Stomach (tissue), 19 donors: ENCODE measurements at places on chromosomes 1 and 21. TPM values are rescaled to one million over a fixed set of nuclear protein-coding genes. Genes with fewer than 3 reads are reported as not detected.
A peak's percentile ranks its signal among the peaks of the same experiment; 100 is the strongest.

The ETS2 gene
- 38.8 TPM for total RNA-seq

The AGMAT gene
- total RNA-seq, result 0.14 TPM

The C1orf52 gene
- total RNA-seq, result 8.1 TPM

The SLC35F3 gene
- under 0.01 TPM for total RNA-seq

The GLMN gene
- 1.8 TPM for total RNA-seq

The CD1E gene
- not detected for total RNA-seq

The CAMK2N1 gene
- total RNA-seq, result 8.2 TPM

The RGS8 gene
- total RNA-seq, result not detected

The TRIM62 gene
- total RNA-seq, result 18.1 TPM

The HHIPL2 gene
- total RNA-seq, result not detected

The RPTN gene
- total RNA-seq, result not detected

The TMIGD3 gene
- not detected for total RNA-seq

- no peak for DNase-seq
- no peaks in the 10 kb centered on the region for H3K4me1 ChIP-seq
- no peaks in the 10 kb centered on the region for H3K36me3 ChIP-seq
- H3K27ac ChIP-seq, result no peak overlapping the region
- no peaks in the 10 kb centered on the region for H3K27me3 ChIP-seq
- no peak overlapping the region for H3K4me3 ChIP-seq
Observed at GRCh38 chr1:33698361-33699035, 165.4 kb upstream of the HMGB4 start.

GRCh38 chr1:65109487-65109886 is 38.5 kb upstream of the AK4 start:
- H3K27ac ChIP-seq, result no peak overlapping the region
- H3K4me1 ChIP-seq, result peaks cover 6% of the 10 kb centered on the region
- no peak overlapping the region for H3K4me3 ChIP-seq
- no peak for DNase-seq
- H3K27me3 ChIP-seq, result no peaks in the 10 kb centered on the region

- no peaks in the 10 kb centered on the region for H3K27me3 ChIP-seq
- no peak for DNase-seq
- no peaks in the 10 kb centered on the region for H3K4me1 ChIP-seq
- no peak overlapping the region for H3K4me3 ChIP-seq
- no peak overlapping the region for H3K27ac ChIP-seq
- H3K36me3 ChIP-seq, result no peaks in the 10 kb centered on the region
Observed at GRCh38 chr1:76352741-76353435, 278.3 kb downstream of the ST6GALNAC3 start.

DNA sequence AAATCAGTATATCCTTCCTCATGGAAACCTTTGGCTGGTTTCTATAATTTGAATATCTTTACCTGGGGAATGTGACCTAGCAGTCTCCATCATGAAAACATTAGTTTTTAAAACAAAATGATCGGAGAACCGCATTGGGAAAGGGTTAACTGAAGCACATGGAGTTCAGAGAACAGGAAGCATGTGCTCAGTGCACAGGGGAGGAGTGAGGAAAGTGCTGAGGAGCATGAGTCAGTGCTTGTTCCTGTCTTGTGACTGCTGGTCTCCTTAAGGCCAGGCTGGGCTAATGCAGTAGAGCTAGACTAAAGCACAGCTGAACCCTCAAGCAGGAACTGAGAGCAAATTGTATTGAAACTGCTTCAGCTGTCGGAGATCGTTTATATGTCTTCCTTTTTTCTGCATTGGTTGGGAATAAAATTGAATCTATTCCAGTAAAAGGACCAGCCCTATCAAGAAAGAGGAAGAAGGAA is 5.8 kb downstream of the IFI16 start:
- DNase-seq, result peak; percentile 69
- no peaks in the 10 kb centered on the region for H3K27me3 ChIP-seq
- H3K4me1 ChIP-seq, result peaks cover 62% of the 10 kb centered on the region
- peaks cover 51% of the 10 kb centered on the region for H3K36me3 ChIP-seq
- peak overlapping the region; percentile 17 for H3K4me3 ChIP-seq

GRCh38 chr1:244614879-244615278 is 38.0 kb upstream of the DESI2 start:
- no peaks in the 10 kb centered on the region for H3K27me3 ChIP-seq
- H3K36me3 ChIP-seq, result no peaks in the 10 kb centered on the region
- H3K4me3 ChIP-seq, result no peak overlapping the region
- H3K4me1 ChIP-seq, result peaks cover 18% of the 10 kb centered on the region
- H3K27ac ChIP-seq, result peak overlapping the region; percentile 79

DNA sequence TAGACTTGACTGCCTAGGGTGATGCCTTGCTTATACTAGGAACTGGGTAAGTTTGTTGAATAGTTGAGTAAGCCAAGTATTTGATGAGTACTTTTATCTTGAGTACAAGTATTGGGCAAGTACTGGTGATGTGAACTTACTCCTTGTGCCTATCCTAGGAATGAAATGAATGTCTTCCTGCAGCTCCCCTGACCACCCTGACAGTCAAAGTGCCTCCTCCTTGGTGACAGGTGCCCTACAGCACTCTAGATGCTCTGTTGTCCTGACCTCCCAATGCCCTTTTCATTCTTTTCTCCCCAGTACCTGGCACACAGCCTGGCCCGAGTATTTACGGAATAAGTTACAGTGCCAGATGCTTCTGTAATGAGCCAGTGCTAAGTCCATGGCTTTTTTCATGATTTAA is 25.5 kb downstream of the PCSK9 start:
- peaks cover 41% of the 10 kb centered on the region for H3K36me3 ChIP-seq
- no peaks in the 10 kb centered on the region for H3K27me3 ChIP-seq
- no peak overlapping the region for H3K4me3 ChIP-seq
- H3K4me1 ChIP-seq, result peaks cover 22% of the 10 kb centered on the region
- peak overlapping the region; percentile 14 for H3K27ac ChIP-seq

GRCh38 chr1:156805766-156806511 is 10.7 kb downstream of the SH2D2A start:
- DNase-seq, result no peak
- no peaks in the 10 kb centered on the region for H3K27me3 ChIP-seq
- peaks cover 17% of the 10 kb centered on the region for H3K36me3 ChIP-seq
- no peak overlapping the region for H3K27ac ChIP-seq
- no peak overlapping the region for H3K4me3 ChIP-seq

- peaks cover 71% of the 10 kb centered on the region for H3K36me3 ChIP-seq
- H3K27ac ChIP-seq, result no peak overlapping the region
- DNase-seq, result peak; percentile 84
- no peaks in the 10 kb centered on the region for H3K4me1 ChIP-seq
- H3K4me3 ChIP-seq, result no peak overlapping the region
Observed at GRCh38 chr1:205791568-205792180, 16.4 kb upstream of the RAB29 start.

DNA sequence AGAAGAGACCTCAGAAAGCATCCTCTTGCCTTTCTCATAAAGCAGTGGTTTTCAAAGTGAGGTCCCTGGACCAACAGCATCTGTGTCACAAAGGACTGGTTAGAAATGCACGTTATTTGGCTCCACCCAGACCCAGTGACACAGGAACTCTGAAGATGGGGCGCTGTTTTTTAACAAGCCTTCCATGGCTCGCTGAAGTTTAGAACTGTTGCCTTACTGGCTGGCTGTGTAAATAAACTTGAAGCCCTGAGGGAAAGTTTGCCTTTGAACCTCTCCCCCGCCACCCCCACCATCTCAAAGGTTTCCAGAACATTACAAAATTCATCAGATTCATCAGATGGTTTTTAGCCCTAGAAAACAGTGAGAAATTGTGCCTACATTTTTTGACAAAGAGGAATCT is 21.8 kb upstream of the IKBKE start:
- no peak overlapping the region for H3K4me3 ChIP-seq
- no peaks in the 10 kb centered on the region for H3K27me3 ChIP-seq
- H3K4me1 ChIP-seq, result peaks cover 13% of the 10 kb centered on the region
- H3K27ac ChIP-seq, result no peak overlapping the region
- DNase-seq, result no peak

- H3K4me3 ChIP-seq, result no peak overlapping the region
- H3K27me3 ChIP-seq, result no peaks in the 10 kb centered on the region
- H3K4me1 ChIP-seq, result no peaks in the 10 kb centered on the region
Observed at GRCh38 chr1:106266786-106267185, 789.7 kb upstream of the PRMT6 start.

GRCh38 chr1:42713293-42713692 is 26.7 kb downstream of the CLDN19 start:
- no peaks in the 10 kb centered on the region for H3K27me3 ChIP-seq
- DNase-seq, result no peak
- H3K27ac ChIP-seq, result no peak overlapping the region
- no peaks in the 10 kb centered on the region for H3K4me1 ChIP-seq

GRCh38 chr1:172019976-172020375 is 178.7 kb downstream of the DNM3 start:
- H3K36me3 ChIP-seq, result no peaks in the 10 kb centered on the region
- H3K27ac ChIP-seq, result no peak overlapping the region
- H3K4me1 ChIP-seq, result no peaks in the 10 kb centered on the region
- H3K4me3 ChIP-seq, result no peak overlapping the region
- no peak for DNase-seq

- no peak overlapping the region for H3K4me3 ChIP-seq
- no peak overlapping the region for H3K27ac ChIP-seq
- no peaks in the 10 kb centered on the region for H3K36me3 ChIP-seq
- DNase-seq, result no peak
Observed at GRCh38 chr1:59412718-59413326, 115.9 kb downstream of the FGGY start.

DNA sequence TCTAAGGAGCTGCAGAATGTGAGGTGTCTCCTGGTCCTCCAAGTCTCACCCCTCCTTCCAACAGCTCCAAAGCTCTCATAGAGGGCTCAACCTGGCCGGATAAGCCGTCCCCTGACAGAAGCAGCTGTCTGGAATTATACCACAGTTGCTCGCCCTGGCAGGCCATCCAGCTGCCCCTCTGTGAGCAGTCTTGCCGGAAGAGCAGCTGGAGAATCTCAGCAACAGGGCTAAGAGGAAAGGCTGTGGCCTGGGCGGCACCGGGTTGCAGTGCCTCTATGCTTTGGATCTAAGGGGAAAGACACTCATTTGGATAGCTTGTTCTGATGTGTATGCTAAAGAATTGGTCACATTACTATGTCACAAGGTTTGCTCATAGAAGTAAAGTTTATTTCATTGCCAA is 12.4 kb downstream of the TMCC2 start:
- peaks cover 4% of the 10 kb centered on the region for H3K36me3 ChIP-seq
- no peak overlapping the region for H3K27ac ChIP-seq
- H3K27me3 ChIP-seq, result no peaks in the 10 kb centered on the region
- H3K4me1 ChIP-seq, result no peaks in the 10 kb centered on the region
- H3K4me3 ChIP-seq, result no peak overlapping the region

GRCh38 chr1:158186180-158186579 is 5.5 kb downstream of the CD1D start:
- peaks cover 5% of the 10 kb centered on the region for H3K4me1 ChIP-seq
- no peak overlapping the region for H3K27ac ChIP-seq
- H3K4me3 ChIP-seq, result no peak overlapping the region
- no peaks in the 10 kb centered on the region for H3K36me3 ChIP-seq
- peaks cover 6% of the 10 kb centered on the region for H3K27me3 ChIP-seq

DNA sequence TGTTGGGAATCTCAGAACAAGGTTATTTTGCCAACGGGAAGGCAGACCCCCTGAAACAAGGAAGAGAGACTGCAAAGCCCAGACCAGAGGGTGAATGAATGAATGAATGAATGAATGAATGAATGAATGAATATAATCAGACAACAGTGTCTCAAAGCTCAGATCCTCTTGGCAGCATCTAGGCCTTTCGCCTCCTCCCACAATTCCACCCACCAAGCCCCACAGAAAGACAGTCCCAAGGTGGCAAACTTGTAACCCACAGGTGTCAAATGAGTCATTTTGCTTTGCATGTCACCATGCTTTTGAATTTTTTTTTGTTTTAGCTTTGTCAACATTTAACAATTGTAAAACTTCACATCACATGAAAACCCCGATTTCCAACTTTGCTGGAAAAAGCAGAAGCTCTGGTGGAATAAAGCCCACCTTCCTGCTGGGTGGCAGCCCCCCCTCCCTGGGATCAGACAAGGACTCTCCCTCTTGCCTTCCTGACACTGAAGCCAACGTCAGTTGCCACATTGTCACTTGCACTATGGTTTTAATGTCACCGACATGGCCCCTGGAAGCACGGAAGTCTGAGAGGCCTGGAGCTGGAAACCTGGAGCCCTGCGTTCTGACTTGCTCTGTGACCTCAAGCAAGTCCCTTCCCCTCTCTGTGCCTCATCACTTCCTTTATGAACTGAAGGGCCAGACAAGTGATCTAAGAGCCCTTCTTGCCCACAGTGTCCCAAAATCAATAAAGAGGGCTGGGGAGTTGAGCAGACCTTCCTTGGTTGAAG is 134.6 kb upstream of the RUNX3 start:
- H3K4me1 ChIP-seq, result peaks cover 13% of the 10 kb centered on the region
- H3K27me3 ChIP-seq, result no peaks in the 10 kb centered on the region
- H3K4me3 ChIP-seq, result no peak overlapping the region
- H3K27ac ChIP-seq, result no peak overlapping the region
- no peaks in the 10 kb centered on the region for H3K36me3 ChIP-seq

DNA sequence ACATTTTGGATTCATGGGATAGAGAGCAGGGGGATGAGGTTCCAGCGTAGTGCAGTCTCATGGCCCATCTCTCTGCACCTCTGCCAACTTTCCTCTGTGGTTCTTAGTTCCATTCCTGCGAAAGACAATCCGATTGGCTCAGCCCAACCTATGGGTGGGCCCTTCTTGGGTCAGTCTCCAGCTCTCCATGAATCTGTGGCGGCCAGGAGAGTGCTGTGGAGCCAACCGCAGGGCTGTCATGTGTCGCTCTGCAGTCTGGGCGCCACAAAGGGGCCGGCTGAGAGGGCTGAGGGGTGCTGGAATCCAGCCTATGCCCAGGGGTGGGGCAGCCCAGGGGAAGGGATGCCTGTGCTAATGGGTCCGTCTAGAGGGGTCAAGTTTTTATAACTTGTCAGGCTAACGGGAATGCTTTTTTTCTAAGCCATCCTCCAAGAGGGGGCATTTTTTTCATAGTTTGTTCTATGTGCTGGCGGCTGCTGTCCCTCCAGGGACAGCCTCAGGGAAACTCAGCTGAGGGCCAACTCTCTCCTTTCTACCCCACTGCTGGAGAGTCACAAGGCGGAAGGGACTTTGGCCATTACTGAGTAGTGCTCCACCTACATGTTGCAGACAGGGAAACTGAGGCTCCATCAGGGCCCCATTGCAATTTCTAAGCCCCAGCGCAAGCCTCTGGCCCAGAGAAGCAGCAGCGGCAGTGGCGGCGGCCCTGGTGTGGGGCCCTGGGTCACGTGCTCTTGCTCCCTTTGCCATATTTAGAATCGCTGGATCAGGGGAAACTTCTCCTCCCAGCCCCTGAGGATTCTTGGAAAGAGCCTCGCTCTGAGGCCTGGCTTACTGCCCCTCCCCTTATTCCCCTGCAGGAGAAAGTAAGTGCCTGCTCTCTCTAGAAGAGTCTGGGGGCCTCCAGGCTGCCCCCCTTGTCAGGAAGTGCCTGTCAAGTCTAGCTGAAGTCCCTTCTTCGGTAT is 23.4 kb downstream of the KCNQ4 start:
- DNase-seq, result no peak
- H3K4me3 ChIP-seq, result no peak overlapping the region
- no peak overlapping the region for H3K27ac ChIP-seq

DNA sequence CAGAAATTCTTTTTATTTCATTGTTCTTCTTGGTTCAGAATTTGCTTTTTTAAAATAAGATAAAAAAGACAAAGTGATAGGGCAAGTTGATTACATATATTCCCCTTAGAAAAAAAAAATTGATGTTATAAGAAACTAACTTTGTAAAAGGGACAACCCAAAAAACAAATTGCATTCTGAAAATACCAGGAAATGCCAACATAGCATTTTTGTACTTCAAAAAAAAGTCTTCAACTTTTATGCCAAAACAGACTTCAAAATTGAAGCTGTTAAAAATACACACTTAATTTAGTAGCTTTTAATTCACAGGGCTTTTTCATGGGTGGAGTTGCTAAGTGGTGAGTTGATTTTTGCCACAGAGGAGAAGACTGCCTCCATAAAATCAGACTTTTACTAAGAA is 70.9 kb downstream of the ODF2L start:
- no peaks in the 10 kb centered on the region for H3K36me3 ChIP-seq
- H3K4me1 ChIP-seq, result no peaks in the 10 kb centered on the region
- H3K27ac ChIP-seq, result no peak overlapping the region
